ENCODE measurements at places on chromosomes 2 and 18.

DNA sequence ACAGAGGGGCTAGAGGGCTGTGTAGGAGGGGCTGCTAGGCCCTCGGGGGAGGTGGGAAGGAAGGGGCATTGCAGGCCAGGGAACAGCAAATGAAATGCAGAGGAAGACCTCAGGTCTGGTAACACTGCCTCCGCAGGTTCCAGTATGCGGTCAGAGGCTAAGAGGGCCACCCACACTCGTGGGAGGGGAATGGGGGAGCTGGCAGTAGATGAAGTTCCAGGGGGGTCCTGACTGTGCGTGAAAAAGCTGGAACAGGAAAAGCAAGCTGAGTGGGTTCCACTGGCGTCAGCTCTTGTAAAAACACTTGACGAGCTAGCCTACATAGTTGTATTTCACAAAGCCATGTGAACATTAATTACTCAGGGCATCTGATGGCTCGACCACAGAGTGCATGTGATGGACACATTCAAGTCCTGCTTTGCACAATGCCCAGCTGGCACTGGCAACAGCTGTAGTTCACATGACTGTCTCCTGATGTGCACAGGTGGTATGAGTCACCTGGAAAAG is 29.0 kb upstream of the PTPN4 start:
- DNase-seq = no peak

GRCh38 chr18:79604205-79604912 is 75.2 kb upstream of the CTDP1 start:
- DNase-seq = no peak

DNA sequence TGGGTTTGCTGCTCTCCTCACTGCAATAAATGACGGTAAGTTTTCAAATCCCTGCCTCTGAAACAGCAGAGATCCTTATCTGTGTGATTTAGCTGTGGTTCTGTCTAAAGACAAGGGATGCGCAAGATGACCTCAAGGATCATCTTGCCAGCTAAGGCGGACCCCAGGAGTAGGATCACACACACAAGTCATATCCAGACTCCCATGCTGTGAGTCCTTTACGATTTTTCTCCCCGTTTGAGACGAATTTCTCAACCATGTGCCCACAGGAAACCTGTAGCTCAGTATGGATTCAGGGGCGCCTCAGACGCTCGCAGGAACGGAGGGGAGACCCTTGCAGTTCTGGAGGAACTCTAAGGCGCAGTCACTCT is 11.1 kb upstream of the DCTN1 start:
- DNase-seq = no peak

DNA sequence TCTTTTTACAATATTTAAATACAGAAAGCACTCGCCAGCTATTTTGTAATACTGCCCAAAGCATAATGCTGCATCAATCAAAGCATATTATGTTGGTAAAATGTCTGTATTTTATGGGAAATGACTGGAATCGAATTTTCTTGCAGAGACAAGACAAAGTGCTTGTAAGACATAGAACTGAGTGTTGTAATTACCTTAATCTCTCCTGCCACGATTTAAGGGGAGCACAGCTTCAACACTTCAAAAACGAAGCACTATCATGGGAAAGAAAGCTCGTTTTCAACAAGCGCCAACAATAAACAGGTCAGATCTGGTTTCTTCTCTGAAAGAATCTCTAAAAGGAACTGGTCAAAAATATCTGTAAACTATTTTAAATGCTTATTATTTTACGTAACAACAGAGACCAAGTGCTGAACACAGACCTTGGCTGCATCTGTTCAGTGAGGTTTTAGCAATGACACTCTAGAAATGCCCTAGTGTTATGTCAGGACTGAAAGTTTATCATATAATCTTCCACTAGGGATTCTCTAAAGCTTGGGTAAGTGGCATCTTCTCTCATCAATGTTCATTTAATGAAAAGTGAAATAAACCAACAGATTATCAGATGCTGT is 19.0 kb downstream of the RND3 start:
- DNase-seq = no peak

GRCh38 chr18:36160959-36161371 is 26.3 kb upstream of the MOCOS start:
- DNase-seq = no peak

DNA sequence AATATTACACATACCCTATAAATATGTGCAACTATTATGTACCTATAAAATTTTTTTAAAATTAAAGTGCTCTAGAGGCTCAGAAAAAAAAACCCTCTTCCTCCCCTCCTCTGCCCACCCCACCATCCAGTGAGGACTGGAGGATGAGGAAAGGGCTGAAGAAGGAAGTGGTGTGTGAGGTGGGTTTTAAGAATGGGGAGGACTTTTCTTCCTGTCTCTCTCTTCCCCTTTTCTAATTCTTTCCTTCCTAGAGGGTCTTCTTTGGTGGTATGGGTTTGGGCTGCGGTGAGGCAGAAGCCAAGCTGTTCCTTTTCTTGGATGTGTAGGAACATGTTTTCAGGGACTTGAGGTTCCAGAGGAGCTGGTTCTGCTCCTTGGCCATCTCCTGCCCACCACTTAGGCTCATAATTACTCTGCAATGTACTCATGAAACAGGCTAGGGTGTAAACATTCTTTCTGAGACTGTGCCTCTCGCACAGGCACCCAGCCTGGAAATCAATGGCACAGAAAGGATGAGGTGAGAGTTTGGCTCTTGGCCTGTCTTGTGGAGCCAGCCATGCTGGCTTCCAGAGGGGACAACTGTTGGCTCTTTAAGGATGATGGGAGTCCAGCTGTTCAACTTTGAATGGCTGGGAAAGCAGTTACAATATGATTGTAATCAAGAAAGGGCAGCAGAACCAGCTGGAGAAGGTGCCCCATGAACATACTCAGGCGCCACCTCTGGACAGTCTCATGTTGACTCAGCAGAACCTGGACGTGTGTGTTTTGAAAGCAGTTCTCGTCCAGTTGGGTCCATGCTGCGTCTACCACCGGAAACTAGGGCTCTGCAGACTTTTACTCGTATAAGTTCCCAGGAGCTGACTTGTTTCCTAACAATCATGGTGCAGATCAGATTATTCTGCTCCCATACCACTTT is 38.3 kb downstream of the IL1RL2 start:
- no peak for DNase-seq

DNA sequence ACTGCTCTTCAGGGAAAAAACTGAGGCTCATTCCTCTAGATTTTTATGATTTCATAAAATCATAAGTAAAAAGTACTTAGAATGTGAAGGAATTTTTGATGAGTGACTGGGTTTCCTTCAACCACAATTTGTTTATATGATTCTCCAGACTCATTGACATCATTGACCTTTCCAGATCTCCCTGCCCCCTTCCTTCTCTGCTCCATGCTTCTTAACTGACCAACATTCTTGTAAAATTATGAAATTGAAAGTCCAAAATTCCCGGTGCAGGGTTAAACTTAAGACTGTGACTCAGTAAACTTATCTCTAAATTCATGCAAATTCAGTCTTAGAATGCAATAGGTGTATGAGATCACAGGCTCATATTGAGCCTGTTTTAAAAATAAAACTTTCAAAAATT is 648.9 kb downstream of the TDRD15 start:
- DNase-seq = no peak

- no peak for DNase-seq
These were observed 228.7 kb upstream of the SLC8A1 start for GRCh38 chr2:40680547-40680946.

- DNase-seq = no peak
These were observed 1317.7 kb upstream of the ACVR2A start for GRCh38 chr2:146527166-146527565.

DNA sequence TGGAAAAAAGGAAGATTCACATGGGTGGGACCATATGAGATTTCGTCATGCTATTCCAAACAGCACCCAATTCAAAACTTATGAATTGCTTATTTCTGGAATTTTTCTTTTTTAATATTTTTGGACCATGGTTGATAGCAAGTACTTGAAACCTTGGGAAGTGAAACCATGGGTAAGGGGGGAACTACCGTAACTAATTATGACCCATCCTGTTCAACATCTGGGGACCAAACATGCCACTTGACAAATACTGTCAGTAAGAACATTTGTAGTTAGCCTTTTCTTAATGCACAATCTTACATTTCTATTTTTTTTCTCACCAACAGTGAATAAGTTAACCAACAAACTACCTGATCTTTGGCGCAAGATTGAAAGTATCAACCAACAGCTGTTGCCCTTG is 105.7 kb upstream of the TTC39C start:
- DNase-seq = no peak

- no peak for DNase-seq
These were observed 18.6 kb downstream of the THADA start for GRCh38 chr2:43576981-43577892.

- no peak for DNase-seq
These were observed 145.7 kb downstream of the NUP35 start for GRCh38 chr2:183269956-183270355.

GRCh38 chr2:124250433-124250832 is 225.3 kb downstream of the CNTNAP5 start:
- no peak for DNase-seq

DNA sequence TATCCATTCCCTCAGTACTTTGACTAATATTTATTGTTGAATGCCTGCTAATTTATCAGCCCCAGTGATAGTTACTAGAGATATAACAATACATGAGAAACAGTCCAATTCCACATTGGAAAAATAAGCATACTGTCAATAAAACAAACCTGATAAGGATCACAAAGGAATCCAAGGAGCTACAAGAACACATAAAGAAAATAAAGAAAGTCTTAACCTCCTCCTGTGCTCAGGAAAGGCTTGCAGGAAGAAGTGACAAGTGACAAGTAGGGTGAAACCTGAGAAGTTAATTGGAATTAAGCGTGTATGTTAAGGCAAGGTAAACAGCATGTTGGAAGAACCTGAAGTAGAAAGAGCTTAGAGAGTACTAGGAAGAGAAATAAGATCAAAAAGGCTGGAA is 20.3 kb upstream of the ASNSD1 start:
- no peak for DNase-seq

GRCh38 chr18:34048423-34048822 is 176.3 kb downstream of the NOL4 start:
- no peak for DNase-seq

DNA sequence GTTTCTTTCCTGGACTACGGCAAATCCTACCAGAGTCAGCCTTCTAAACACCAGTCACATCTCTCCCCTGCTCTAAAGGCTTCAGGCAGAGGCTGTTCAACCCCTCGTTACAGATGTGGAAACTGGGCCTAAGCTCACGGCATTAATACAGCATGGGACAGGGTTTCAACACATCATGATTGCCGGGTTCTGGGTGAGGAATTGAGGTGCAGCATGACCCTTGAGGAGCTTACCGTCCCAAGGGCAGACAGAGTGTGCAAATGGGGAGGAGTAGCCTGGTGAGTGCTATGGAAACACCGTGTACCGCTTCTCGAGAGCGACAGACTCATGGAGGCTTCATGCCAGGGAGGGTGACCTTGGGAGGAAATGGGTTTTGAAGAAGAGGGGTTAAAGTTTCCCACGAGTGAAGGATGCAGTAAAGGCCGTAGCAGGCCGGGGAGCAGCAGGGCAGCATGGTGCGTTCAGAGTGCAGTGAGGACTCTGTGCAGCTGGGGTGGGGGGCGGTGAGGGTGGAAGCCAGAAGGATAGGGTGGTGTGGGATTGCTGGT is 51.1 kb downstream of the TGOLN2 start:
- no peak for DNase-seq

- no peak for DNase-seq
These were observed 70.1 kb downstream of the SRBD1 start for GRCh38 chr2:45540942-45541341.

DNA sequence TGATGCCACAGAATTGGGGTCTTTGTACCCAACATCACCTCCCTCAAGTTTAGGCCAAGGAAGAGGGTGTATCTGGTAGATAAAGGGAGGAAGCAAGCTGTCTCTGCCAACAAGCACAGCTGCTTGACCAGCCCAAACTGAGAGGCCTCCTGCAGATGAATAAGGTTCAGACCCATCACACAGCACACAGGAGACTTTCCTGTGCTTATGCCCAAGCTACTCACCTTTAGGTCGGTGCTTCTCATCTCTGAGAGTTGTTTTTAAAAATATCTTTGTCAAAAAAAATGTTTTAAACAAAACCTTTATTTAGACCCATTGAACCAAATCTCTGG is 24.7 kb upstream of the SP3 start:
- DNase-seq = no peak

DNA sequence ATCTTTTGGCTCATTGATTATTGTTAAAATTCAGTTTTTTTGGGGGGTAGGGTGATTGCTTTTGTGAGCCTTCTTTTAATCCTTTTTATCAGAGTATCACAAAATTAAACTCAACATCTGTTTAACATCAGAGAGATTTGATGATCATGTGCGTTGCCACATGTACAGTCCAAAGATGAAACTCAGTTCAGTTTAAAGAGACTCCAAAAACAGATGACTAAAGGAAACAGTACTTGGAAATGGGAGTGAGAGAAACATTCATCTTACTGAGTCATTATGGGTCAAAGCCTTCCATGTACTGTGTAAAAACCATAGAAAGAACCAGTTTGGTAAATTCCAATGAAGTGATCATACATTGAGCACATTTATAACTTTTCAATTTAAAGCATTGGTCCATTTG is 53.0 kb downstream of the LYPD6 start:
- DNase-seq = no peak

- DNase-seq = no peak
These were observed 428.2 kb upstream of the KCNH7 start for GRCh38 chr2:163266772-163267171.

- DNase-seq = no peak
These were observed 171.2 kb downstream of the CPS1 start for GRCh38 chr2:210727549-210727948.

GRCh38 chr2:44768438-44769236 is 172.9 kb upstream of the SIX3 start:
- no peak for DNase-seq

- DNase-seq = no peak
These were observed 570.8 kb upstream of the GYPC start for GRCh38 chr2:126085011-126085795.

- DNase-seq = no peak
These were observed 108.6 kb upstream of the CNTNAP5 start for GRCh38 chr2:123916531-123916930.

DNA sequence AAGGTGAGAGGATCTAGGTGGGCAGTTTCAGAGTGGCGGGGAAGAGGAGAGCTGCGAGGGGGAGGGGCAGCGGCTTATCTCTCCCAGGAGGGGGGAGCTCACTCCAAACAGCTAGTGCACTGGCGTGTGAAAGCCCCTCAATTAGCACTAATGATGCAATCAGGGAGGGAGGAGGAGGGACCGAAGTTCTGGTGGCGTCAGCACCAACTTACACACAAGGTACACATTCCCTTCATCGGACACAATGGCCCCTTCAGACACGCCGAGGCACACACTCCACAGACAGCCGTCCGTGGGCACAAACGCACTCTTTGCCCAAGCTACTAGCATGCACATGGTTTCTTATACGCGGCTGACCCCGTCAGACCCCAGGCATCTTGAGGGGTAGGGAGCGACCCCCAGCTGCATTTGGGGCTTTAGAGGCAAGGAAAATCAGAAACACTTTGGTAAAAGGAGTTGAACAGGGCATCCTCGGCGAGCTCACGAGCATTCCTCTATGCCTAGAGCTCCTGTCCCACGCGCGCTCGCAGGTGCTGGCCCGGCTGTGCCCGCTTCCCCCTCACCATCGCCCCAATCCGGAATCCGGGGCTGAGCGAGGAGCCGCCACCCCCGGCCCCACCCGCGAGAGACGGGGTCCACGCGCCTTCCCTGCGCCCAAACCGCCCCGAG is 868 bp upstream of the PKDCC start:
- DNase-seq = no peak

- no peak for DNase-seq
These were observed 964 bp upstream of the ST3GAL5 start for GRCh38 chr2:85889627-85890281.

Data from cortex of kidney (tissue), 1 donor.